ENCODE measurements at places on chromosomes 6 and 20.
A peak's percentile ranks its signal among the peaks of the same experiment; 100 is the strongest.

DNA sequence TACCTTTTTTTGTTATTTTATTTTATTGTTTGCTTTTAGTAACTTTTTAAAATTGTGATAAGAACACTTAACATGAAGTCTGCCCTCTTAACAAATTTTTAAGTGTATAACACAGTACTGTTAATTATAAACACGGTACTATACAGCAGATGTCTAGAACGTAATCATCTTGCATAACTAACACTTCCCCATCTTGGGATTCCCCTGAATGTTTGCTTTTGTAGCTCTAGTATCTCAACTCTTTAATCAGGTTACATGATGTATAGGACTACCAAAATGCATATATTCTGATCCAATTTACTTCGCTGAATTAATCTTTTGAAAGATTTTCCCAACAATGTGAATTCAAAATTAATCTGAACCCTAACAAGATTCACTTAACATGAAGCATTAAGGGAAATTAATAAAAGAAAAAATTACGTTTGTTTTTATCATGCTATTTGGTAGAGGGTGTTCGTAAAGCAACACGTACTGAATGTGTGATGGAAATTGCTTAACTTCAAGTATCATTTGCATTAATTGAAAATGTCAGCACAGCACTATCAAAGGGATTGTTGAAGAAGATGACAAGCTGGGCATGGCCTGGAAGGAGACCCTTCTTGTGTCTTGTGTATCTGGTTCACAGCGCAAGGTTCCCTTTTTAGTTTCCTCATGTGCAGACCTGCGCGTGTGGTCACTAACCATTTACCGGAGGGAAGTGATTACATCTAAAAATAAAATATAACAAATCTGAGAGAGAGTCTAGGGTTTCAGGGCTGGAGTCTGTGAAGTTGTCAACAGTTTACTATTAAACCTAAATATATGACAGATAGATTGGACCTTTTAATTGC is 15.2 kb downstream of the COL19A1 start:
- no peak for DNase-seq

DNA sequence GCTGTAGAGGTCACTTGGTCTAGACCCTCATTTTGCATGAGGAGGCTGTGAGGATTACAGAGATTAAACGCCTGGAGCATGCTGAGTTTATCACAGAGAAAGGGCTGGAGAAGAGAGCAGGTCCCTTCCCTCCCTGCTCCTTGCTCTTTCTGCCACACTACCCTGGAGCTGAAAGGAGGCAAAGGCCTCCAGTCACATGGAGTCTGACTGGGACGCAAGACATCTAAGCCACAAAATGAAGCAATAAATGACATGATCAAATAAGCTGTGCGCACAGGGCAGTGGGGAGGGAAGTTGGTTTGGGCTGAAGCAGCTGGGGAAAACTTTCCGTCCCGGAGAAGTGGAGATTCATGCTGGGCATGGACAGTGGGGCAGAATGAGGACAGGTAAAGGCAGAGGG is 33.3 kb downstream of the ATXN1 start:
- DNase-seq = no peak

- no peak for DNase-seq
These were observed 24.9 kb downstream of the KIF13A start for GRCh38 chr6:17962436-17963031.

DNA sequence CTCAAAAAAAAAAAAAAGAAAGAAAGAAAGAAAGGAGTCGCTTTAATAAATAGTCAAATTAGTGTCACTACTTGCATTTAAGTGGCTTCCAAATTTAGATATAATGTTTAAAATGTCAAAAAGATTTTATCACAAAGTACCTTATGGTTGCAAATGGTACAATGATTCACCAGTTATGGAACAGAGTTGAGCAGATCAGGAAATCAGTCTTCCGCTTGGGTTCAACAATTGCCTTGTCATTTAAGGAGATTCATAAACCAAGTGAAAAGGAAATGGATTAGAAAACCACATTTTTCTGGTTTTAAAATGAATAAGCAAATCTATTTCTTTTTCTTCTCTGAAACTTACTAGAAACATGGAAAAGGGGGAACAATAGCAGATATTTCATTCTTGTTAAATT is 94.8 kb upstream of the PTPRT start:
- no peak for DNase-seq

- DNase-seq = no peak
These were observed 15.6 kb upstream of the VSX1 start for GRCh38 chr20:25097498-25097897.

DNA sequence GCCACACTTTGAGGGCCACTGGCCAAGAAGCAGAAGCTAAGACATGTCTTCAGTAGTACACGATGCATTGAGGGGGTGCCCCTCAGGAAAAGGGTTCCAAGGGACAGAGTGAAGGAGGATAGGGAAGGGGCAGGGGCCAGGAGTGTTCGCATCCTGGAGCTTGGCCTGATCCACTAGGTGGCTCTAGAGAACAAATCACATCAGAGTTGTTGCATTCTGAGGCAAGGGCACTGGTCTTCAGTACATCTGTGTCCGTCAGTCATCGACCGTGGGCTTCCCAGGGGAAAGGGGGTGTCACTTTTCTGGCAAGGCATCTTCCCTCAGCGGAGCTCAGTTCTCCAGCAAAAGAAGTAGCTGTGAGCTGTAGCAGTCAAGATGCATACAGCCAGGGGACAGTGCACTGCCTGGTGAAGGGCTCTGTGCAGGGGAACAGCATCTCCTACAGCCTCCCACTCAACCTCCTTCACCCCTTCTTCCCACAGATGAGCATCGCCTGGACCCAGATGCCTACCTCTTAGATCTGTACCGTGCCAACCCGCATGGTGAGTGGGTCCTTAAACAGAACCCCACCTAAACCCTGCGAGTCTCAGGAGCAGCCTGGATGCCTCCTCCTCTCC is 47.8 kb downstream of the ARHGAP40 start:
- no peak for DNase-seq

DNA sequence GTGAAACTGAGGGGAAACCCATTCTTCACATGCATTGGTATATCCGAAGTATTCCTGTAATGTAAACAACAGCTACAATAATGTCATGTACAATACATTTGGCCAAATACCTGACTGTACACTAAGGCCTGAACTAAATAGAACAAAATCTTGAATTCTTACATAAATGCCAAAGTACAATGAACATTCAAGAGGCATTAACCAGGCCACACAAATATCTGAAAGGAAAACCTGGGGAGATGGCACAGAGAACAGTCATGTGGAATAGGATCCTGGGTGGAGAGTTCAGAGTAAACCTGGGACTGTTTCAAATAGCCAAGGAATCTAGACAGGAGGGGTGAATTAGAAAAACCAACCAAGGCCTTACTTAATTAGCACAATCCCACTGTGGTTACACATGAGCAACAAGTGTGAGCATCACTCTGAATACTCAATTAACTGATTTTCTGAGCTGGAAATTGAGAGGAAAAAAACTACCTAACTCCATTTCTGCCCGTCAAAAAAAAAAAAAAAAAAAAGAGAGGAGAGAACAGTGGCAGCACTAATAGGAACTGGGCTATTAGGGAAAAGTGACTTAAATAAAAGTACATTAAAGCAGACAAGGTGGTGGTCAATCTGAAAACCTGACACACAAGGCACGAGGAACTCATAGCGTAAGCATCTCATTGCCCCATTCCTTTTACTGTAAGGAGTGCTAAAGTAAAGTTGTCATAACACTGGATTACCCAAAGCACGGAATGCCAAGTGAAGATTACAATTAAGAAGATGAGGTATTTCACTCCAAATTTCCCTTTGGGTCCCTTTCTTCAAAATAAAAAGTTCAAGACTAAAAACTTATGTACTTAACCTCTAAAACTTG is 10.9 kb downstream of the SNX5 start:
- DNase-seq = no peak

DNA sequence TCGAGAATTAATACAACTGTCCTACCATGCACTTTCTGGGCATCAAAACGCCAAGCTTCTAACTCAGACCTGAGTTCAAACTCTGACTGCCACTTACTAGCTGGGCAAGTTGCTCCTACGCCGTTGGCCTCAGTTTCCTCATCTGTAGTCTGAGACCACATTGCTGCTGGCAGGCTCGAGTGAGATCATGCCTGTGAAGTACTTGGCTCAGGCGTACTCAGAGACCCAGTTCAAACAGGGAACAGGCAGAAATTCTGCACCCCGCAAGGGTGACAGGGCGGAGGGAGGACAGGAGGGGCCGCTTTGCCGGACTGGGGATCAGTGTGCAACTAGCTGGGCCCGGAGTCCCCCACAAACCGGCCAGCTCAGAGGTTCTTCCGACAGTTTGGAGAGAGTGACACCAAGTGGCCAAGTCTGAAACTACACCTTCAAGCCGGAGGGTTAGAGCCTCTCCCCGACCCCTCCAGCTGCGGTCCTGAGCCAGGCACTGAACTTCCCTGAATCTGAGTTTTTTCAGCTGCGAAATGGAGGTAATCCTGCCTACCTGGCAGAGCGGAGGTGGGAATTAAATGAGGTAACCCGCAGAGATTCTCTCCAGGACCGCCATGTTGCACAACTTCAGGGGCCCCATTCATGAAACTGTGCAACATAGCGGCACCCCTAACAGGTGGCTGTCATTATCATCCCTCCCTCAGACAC is 46.0 kb upstream of the PTPN1 start:
- peak; percentile 48 for DNase-seq

GRCh38 chr6:35213824-35214756 is at the start of gene SCUBE3:
TSS of gene SCUBE3 (plus strand) at chr6:35213956. CDS start at chr6:35214419, 463 bp downstream.
- DNase-seq = no peak

GRCh38 chr6:157528931-157529653 is 148.1 kb downstream of the ZDHHC14 start:
- DNase-seq = no peak

GRCh38 chr6:156146891-156147290 is 630.3 kb upstream of the ARID1B start:
- DNase-seq = no peak

DNA sequence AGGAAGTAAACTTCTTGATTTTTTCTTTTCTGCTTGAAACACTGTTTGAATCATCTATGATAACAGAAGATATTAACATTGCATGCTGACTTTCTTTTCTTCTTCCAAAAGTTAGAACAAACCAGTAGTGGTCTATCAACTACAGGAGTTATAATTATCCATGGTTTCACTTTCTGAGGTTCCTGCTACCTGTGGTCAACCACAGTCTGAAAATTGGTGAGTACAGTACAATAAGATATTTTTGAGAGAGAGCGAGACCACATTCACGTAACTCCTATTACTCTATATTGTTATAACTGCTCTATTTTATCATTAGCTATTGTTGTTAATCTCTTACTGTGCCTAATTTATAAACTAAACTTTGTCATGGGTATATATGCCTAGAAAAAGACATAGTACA is 86.1 kb downstream of the MAP7 start:
- DNase-seq = no peak

DNA sequence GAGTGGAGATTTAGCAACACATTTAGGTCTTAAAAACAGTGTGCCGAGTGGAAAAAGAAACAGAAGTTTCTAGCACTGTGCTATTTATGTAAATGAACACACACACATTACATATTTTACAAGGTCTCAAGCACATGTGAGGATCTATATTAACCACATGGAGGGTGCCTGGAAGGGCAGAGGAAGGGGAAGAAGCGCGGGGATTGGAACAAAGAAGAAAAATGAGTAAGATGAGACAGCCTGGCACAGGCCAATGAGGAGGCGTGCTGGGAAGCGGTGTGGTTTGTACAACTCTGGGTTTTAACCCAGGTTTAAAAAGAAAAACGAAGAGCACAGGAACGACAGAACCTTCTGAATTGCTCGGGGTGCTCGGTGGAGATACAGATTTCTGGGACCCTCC is 5.7 kb downstream of the KCNG1 start:
- DNase-seq = no peak

DNA sequence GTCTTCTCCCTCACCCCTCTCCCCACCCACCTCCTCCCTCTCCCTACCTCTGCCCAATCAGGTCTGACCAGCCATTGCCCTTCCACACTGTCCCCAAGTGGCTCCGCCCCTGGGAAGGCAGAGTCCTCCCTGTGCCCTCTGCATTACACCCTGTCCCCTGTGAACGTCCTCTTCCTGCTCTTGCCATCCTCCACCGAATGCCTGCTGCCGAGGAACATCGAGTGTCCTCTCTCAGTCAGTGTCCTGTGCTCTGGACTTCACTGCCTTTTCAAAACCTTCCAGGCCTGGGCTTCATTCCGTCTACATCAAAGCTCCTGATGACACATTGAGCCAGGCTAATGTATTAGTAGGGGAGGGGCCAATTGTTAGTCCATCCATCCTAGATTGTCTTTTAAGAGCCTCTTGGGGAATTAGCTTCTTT is 3.3 kb upstream of the PACSIN1 start:
- DNase-seq = no peak

GRCh38 chr20:47335251-47336128 is 21.0 kb downstream of the ZMYND8 start:
- no peak for DNase-seq

DNA sequence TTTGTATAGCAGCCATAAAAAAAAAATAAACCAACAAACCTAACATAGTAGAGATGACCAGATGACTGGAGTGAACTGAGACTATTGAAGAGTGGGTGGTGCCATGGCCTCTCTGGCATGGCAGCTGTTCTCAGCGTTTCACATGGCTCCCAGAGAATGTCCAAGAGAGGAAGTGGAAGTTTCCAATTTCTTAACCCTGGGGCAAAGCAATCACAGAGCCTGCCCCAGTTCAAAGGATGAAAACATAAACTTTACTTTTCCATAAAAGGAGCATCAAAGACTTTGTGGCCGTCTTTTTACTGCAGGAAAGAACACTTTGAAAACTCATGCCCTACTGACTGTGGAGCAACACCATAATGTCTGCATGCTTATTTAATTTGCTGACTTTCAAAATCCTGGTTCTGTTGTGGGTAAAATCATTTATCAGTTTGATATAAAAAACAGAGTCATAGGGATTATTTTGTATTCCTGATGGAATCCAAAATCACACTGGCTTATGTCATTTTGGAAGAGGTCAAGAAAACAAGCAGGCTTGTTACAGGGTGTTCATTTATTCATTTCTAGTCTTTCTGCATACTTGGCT is 165.4 kb downstream of the SLC35B3 start:
- DNase-seq = no peak

GRCh38 chr6:149857541-149857940 is 6.6 kb downstream of the LRP11 start:
- no peak for DNase-seq

- no peak for DNase-seq
These were observed 258.4 kb downstream of the CD83 start for GRCh38 chr6:14375930-14376329.

DNA sequence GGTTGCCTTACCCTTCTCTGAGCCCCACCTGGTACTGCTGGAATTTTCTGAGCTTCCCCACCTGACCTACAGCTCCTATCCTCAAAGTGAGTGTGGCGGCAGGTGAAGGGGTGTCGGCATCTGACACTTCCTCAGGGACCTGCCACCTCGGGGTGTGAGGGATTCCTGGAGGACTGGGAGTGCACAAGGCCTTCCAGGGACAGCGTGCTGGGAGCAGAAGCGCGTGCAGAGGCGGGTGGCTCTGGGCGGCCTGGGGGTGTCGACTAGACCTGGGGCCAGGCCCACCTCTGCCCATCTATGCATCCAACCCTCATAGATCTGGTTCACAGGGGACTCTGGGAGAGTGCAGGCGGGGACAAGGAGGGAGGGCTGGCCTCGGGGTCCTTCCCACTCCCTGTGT is 7.8 kb downstream of the DLGAP4 start:
- DNase-seq = no peak

GRCh38 chr6:110654096-110654820 is 161.0 kb downstream of the CDK19 start:
- DNase-seq = no peak
